Stimulated activated CD8-positive, alpha-beta memory T cell treated with anti-CD3 and anti-CD28 coated beads, Interleukin-2, amount 100 ng/mL, for 1 hour (primary cell): ENCODE measurements at places on chromosomes 5 and 9.

GRCh38 chr5:5711112-5711511 is 288.6 kb downstream of the ICE1 start:
- no peak for DNase-seq

DNA sequence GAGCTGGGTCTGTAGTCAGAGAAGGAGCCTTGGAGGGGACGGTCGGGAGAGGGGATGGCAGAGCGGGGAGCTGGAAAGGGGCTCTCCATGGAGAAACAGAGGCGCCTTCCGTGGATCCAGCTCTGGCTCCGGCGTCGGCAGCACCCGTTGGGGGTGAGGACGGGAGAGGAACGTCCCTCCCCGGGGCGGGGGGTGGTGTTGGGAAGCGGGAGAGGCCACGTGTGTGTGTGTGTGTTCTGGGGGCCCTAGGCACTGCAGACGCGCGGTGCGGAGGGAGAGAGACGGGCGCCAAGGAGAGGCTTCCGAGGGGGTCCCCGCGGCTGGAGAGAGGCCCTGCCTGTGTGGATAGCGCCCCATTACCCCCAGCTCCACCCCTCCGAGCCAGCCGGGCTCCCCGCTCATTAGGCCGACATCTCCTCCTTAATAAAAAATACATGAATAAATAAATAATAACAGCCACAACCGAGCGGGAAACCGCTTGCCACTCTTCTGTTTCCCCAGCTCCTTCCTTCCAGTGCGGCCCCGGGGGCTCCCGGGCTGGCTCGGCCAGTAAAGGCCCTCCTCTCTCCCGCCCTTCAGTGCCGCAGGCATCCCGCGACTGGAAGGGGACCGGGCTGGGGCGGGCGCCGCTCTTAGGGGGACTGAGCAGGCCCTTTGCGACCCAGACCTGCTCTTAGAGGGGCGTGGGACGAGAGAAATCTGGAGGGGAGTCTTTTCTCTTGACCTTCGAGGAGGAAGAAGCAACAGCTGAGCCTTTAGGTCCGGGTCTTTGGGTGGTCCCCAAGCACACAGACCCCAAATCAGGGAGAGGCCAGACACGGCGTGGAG is 71.3 kb upstream of the ARAP3 start:
- no peak for DNase-seq

DNA sequence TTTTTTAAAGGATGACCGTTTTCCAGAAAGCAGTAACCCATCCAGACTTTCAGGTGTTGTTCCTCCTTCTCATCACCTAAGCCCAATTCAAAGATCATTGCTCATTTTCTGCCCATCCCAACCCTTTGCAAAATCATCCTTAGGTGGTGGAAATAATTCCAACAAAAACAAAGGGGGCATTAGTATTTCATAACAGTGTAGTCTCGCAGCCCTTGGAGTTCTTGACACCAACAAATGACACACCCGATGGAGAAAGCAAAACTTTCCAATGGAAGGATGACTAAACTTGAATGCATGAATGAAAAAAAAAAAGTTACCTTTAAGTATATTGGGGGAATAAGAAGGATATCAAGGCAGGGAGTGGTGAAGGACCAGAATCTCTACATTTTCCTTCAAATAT is 117.0 kb downstream of the PAPPA start:
- no peak for DNase-seq

- no peak for DNase-seq
Observed at GRCh38 chr9:16202221-16202620, 649.4 kb downstream of the CCDC171 start.

GRCh38 chr9:128201441-128202369 is 1.5 kb upstream of the DNM1 start:
- no peak for DNase-seq

GRCh38 chr5:135847976-135848375 is 13.5 kb downstream of the SLC25A48 start:
- no peak for DNase-seq

GRCh38 chr9:71662082-71662481 is 106.2 kb downstream of the CEMIP2 start:
- DNase-seq: no peak

- no peak for DNase-seq
Observed at GRCh38 chr9:132498531-132499210, 83.7 kb upstream of the BARHL1 start.

DNA sequence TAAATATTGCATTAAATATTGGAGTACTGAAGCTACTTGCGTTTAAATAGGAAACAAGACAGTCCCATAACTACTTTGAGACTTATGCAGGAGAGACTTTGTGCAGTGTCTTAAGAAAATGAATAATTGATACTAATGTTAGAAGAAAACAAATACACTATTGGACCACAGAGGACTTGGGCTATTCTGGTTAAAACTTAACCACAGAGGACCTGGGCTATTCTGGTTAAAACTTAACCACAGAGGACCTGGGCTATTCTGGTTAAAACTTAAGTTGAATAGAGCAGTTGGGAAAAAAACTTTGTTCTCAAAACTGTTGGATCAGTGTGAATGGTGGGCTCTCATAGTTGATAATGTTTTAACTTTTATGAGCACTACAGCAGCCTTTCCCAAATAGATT is 141.7 kb downstream of the WDR70 start:
- no peak for DNase-seq

DNA sequence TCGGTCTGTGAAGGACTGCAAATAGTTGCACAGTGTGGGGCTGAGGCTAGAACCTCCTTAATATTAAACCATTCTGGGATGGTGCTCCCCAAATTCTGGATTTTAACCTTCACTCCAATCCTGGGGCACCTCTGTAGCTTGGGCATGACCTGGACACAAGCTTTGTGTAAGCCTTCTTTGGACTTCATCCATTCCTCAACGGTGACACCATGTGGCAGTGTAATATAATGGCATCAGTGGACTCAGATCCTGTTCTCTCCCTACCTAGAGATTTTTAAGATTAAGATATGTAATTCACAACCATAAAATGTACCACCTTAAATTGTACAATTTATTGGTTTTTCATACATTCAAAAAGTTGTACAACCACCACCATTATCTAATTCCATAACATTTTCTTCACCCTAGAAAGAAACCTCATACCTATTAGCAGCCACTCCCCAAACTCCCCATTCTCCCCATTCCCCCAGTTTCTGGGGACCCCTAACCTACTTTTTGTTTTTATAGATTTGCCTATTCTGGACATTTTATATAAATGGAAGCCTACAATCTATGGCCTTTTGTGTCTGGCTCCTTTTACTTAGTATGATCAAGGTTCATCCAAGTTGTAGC is 4.8 kb upstream of the PLGRKT start:
- DNase-seq: no peak

GRCh38 chr5:22901885-22902284 is 48.7 kb upstream of the CDH12 start:
- DNase-seq: no peak

GRCh38 chr9:83334320-83334719 is 203.9 kb downstream of the FRMD3 start:
- DNase-seq: peak; percentile 36

- no peak for DNase-seq
Observed at GRCh38 chr9:126854734-126855133, 5.7 kb upstream of the ZBTB34 start.

- no peak for DNase-seq
Observed at GRCh38 chr5:123001808-123002207, 34.7 kb downstream of the PPIC start.
